ENCODE measurements at places on chromosomes 2 and 18. TPM values are rescaled to one million over a fixed set of nuclear protein-coding genes. Genes with fewer than 3 reads are reported as not detected.

The SPC25 gene
- total RNA-seq, result 35.8 TPM

The ZSWIM2 gene
- not detected for total RNA-seq

The TRIB2 gene
- 57.3 TPM for total RNA-seq

The GKN1 gene
- not detected for total RNA-seq

The ANKRD29 gene
- 7.3 TPM for total RNA-seq

The CCDC141 gene
- total RNA-seq, result 21.6 TPM

The VSNL1 gene
- total RNA-seq, result 108 TPM

The DSG1 gene
- not detected for total RNA-seq
